ENCODE measurements at places on chromosomes 13 and 19. TPM values are rescaled to one million over a fixed set of nuclear protein-coding genes. Genes with fewer than 3 reads are reported as not detected.

- H3K27ac ChIP-seq = no peak overlapping the region
- no peak for DNase-seq
- H3K4me3 ChIP-seq = no peak overlapping the region
- no peaks in the 10 kb centered on the region for H3K4me1 ChIP-seq
Observed at GRCh38 chr13:109422161-109422560, 364.2 kb downstream of the IRS2 start.

DNA sequence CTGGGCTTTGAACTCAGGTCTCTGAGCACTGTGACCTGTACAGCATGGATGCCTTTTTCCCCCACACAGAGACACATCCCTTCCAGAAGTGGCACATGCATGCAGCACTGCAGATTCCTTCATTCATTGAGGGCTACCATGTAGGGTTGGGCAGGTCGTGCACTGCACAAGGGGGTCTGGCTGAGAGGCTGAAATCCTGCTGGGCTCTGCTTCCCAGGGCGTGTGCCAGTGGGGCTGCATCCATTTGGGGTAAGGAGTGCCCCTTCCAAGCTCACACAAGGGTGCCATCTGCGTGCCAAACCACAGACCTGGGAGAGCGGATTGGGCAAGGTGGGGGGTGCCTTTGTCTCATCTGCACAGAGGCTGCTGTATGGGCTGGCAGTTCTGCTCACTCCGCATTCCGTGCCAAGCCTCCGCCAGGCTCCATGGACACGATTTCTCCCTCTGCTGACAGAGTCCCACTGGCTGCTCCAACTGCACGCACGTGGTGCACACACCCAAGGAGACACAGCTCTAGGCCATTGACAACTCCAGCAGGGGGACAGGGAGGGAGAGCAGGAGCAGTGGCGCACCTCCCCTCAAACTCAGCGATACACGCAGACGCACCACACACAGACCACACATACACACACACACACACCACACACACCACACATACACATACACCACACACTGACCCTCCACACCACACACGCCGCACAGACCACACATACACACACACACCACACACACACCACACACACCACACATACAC, 4.5 kb upstream of the SHISA7 start:
- H3K27me3 ChIP-seq = peaks cover 45% of the 10 kb centered on the region
- peaks cover 3% of the 10 kb centered on the region for H3K4me1 ChIP-seq
- DNase-seq = peak; percentile 62
- no peak overlapping the region for H3K4me3 ChIP-seq
- H3K27ac ChIP-seq = no peak overlapping the region

DNA sequence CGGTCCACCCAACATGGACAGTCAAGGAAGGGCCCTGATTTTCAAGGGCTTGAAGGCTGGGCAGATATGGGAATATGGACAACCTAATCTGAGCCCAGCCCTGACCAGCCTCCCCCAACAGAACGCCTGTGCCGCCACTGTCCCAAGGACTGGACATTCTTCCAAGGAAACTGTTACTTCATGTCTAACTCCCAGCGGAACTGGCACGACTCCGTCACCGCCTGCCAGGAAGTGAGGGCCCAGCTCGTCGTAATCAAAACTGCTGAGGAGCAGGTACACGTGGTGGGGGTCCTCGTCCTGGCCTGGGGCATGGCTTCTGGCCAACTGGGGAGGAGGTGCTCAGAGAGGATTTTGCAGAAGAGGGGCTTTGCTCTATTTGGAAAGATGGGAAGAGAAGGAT, 3.5 kb downstream of the CLEC4M start:
- H3K27me3 ChIP-seq = peaks cover 18% of the 10 kb centered on the region
- H3K27ac ChIP-seq = no peak overlapping the region
- no peak overlapping the region for H3K4me3 ChIP-seq
- no peaks in the 10 kb centered on the region for H3K36me3 ChIP-seq
- no peaks in the 10 kb centered on the region for H3K4me1 ChIP-seq

GRCh38 chr13:26784704-26785639, 24.4 kb upstream of the GPR12 start:
- peak overlapping the region; percentile 71 for H3K4me3 ChIP-seq
- no peak for DNase-seq
- no peaks in the 10 kb centered on the region for H3K36me3 ChIP-seq
- peaks cover 13% of the 10 kb centered on the region for H3K27me3 ChIP-seq

The IGFL4 gene
- total RNA-seq = not detected

The DMKN gene
- not detected for total RNA-seq

All from activated CD4-positive, alpha-beta T cell treated with anti-CD3 and anti-CD28 coated beads, Interleukin-2, amount 10 ng/mL, durations not matched to agents 24 days and 14 days (primary cell).